ENCODE measurements at places on chromosomes 2 and 18. TPM values are rescaled to one million over a fixed set of nuclear protein-coding genes. Genes with fewer than 3 reads are reported as not detected.

The OTX1 gene
- polyA plus RNA-seq, result 0.04 TPM

The MYO5B gene
- polyA plus RNA-seq, result 1.2 TPM

The ALPG gene
- not detected for polyA plus RNA-seq

The IL1RL1 gene
- 2.1 TPM for polyA plus RNA-seq

The SP3 gene
- 42.0 TPM for polyA plus RNA-seq

The NCK2 gene
- polyA plus RNA-seq, result 38.7 TPM

All from ovary (tissue), 10 donors.